ENCODE measurements at places on chromosomes 2 and 18.

GRCh38 chr2:133690780-133691179 is 122.5 kb upstream of the NCKAP5 start:
- DNase-seq = no peak

DNA sequence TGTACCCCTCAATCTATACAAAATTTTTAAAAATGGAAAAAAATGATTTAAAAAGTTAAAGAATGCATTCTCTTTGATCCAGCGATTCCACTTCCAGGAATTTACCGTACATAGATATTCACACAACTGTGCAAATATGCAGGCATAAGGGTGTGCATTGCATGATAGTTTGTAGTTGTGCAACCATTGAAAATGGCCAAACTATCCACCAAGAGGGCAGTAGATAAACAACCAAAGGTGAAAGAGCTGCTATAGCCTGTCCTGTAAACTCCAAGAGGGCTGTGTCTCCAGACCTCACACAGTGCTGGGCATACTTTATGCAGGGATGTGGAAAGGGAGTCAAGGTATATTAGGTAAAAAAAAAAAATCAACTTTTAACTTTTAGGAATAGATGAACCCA is 116.5 kb upstream of the NEDD4L start:
- DNase-seq = no peak

DNA sequence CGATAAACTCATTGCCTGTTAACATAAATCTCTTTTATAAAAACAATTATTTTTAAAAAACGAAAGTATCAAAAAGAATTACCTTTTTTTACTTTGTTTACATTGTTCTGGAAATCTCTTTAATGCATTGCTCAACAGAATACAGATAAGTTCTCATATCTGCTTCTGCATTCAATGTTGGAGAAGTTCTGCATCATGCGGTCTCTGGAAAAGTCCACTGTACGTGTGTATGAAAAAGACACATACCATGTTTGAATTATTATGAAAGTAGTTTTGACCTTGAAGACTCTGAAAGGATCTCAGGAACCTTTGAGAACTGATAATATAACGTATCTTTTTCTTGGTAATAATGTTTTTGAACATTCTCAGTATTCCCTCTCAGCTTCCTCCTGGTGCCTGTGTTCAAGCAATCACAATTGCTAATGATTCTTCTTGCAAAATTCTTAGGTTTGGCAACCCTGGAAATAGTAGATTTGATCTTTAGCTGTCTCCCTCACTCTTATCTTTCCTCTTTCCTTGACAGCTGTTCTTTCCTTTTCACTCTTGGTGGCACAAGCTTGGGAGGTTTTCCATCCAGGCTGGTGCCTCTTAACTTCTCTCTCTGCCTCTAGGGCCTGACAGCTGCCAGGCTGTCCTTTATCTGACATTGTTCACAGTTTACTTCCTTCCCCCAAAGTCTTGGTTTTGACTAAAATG is 12.4 kb upstream of the IL1R1 start:
- DNase-seq = no peak

DNA sequence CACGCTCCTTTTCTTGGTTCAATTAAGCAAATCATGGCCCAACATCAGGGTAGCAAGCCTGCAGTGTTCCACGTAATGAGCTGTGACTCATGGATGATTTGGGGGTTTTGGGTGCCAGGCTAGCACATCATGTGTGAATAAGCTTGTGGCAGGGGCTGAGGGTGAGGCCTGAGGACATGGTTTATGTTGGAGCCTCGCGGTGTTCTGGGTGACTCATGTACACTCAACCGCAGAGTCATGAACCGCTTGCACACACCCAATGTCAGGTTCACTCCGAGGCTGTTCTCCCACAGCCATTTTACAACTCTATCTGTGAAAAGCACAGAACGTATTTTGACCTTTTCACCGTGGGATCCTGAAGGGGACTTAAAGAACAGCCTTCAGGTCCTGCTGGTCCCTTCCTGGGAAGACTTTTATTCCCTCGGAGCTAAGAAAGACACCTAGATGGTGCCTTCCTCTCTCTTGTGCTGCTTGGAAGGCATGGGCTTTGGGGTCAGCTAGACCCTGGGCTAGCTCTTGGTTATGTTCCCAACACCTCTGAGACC is 139.9 kb upstream of the ZEB2 start:
- DNase-seq = peak; percentile 63

GRCh38 chr2:20355131-20355530 is 4.5 kb upstream of the PUM2 start:
- no peak for DNase-seq

DNA sequence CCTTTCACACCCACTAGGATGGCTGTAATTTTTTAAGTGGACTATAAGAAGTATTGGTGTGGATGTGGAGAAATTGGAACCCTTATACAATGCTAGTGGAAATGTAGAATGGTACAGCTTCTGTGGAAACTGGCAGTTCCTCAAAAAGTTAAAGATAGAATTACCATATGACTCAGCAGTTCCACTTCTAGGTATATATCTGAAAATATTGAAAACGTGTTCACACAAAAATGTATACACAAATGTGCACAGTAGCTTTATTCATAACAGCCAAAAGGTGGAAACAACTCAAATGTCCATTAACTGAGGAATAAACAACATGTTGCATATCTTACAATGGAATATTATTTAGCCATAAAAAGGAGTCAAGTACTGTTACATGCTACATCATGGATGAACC is 17.7 kb downstream of the TANK start:
- DNase-seq = no peak

GRCh38 chr2:236576087-236576486 is 6.5 kb downstream of the ACKR3 start:
- DNase-seq = no peak

GRCh38 chr2:20917719-20918572 is 95.0 kb upstream of the LDAH start:
- DNase-seq = no peak

DNA sequence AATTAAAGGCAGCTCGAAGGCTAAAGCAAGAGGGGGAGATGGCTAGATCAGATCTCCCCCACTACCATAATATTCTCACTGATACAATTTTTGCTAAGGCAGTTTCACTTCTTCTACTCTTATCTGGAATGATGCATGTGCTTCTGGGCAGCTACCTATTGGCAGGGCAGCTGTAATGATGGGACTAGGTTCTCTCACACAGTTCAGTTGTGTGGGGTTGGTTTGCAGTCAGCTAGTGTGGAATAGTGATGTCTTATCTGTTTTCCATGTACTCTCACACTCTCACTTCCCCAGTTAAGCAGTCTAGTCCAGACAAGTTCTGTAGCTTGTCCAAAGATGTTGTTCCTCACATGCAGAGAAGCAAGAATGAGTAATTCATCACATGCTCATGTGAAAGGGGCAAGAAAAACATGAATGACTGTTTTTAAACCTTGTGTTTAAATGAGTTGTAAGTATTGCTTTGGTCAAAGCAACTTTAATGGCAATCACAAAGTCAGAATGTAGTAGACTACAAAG is 836.1 kb downstream of the CBLN2 start:
- DNase-seq = no peak

DNA sequence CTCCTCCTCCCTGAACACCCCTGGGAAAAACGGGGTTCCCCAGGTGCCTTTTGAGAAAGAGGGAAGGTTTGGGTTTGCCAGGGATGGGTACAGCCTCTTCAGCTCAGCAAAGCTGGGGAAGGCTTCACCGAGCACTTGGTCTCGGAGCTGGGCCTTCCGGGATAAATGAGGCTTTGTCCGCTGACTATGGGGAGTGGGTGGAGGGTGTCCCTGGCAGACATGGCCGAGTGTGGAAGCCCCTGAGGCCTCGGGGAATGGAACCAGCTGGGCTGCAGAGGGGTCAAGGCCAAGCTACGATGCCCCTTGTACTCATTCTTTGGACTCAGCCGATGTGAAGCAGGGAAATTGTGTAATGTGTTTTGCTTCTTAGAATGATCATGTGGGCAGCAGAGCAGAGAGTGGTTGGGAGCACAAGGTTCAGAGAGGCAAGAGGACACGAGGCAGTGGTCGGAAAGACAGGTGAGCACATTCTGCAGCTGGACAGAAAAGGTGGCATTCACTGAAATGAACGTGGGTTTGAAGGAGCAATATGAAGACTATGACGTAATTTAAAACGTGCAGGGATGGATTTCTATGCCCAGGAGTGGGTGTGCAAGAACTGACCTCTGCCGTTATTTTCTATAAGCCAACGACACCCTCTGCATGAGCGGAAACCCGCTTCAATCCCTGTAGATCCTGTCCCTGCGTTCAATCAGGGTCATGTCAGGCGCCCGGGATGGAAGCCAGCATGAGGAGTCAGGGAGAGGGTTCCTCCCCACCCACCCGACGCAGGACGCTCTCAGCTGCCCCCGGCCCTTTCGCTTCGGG is 142.6 kb downstream of the PXDN start:
- no peak for DNase-seq

DNA sequence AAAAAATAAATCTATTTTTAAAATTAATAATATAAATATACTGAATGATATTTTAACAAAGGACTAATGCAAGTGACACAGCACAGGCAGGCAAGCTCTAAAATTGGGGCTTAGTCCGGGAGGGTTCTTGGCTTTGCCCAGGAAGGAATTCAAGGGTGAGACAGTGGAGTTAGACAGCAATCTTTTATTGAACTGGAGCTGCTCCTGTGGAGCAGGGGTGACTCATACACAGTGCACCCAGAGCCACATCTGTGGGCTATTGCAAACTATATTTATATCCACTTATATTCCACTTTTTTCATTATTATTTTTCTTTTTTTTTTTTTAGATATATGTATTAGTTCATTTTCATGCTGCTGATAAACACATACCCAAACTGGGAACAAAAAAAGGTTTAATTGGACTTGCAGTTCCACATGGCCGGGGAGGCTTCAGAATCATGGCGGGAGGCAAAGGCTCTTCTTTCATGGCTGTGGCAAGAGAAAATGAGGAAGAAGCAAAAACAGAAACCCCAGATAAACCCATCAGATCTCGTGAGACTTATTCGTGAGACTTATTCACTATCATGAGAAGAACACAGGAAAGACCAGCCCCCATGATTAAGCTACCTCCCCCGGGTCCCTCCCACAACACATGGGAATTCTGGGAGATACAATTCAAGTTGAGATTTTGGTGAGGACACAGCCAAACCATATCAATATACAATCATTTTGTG is 437.1 kb downstream of the BCL11A start:
- no peak for DNase-seq

- peak; percentile 64 for DNase-seq
Observed at GRCh38 chr2:219441451-219442255, 7.0 kb downstream of the SPEG start.

GRCh38 chr2:119304847-119305246 is 61.8 kb downstream of the C2orf76 start:
- no peak for DNase-seq

- DNase-seq = no peak
Observed at GRCh38 chr2:157164370-157164769, 93.1 kb upstream of the GALNT5 start.

GRCh38 chr2:207091928-207092327 is 73.8 kb downstream of the KLF7 start:
- no peak for DNase-seq

GRCh38 chr18:79779700-79780190 is 18.0 kb upstream of the KCNG2 start:
- DNase-seq = no peak

DNA sequence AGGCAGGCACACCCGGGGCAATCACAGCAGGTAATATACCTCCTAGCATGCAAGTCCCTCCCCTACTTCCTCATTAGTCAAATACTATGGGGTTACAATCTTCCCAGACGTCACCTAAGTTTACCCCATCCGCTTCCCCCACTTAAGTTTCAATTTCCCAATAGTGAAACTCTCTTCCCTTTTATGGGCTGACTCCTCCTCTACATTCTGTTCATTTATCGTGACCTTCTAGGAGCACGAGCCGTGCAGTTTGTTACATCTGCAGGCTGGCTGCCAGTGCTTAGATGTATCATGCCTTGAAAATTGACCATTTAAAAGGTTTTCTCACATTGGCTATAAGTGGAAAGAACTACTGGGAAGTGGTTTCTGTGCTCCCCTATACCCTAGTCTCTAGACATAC is 1357.8 kb upstream of the CRIM1 start:
- no peak for DNase-seq

GRCh38 chr18:57518533-57518932 is 68.0 kb downstream of the FECH start:
- no peak for DNase-seq

DNA sequence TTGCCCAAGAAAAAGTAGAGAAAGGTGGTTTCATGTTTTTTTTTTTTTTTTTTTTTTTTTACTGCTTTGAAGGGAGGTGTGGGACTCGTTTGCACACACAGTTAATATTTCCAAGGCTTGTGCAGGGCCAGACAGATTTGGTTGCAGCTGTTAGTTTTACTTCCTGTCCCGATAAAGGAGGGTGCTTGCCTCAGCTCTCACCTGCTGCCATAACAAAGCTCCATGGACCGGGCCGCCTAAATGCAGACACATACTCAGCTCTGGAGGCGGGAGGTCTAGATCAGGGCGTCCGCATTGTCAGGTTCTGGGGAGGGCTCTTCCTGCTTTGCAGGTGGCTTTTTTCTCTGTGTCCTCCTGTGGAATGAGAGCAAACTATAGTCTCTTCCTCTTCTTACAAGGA is 69.9 kb downstream of the ODC1 start:
- peak; percentile 16 for DNase-seq

DNA sequence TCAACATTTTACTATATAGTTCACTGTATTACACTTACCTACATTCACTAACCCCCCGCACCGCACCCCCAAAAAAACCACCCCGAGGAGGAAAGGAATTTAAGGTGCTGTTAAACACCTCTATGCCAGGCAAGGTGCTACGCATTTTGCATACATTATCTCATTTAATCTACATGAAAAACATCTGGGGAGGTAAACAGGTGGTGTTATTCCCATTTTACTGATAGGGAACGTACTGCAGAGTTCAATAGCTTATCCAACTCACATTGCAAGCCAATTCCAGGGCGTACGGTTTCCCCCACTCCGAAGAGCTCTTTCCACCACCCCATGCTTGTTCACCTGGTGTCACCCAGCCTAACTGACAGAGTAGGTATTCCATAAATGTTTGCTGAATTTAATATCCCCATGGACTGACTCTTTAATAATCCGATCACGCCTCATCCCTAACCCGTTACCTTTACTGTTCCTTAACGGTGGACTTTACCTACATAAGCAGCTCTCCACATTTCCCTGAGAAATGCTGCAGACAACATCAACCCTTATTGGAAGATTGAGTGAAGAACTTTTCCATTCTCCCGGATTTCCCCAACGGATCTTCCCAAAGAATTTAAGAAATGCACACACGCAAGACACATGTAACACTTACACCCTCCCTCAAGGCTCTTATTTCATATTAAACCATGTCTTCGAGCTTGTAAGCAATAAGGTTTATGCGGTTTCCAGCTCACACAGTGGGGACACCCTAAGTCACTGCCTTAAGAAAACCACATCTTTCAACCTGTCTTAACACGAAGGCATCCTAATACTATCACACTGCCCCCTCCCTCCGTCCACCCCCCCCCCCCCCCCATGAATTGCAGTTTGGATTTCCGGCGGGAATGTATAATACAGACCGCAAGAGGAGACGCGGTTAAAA is 1.2 kb downstream of the RAPH1 start:
- peak; percentile 43 for DNase-seq
